Cerebellum (tissue), 4 donors: ENCODE measurements at places on chromosomes 4 and X. TPM values are rescaled to one million over a fixed set of nuclear protein-coding genes. Genes with fewer than 3 reads are reported as not detected.

- no peak for DNase-seq
These were observed 15.2 kb downstream of the SEPTIN11 start for GRCh38 chr4:76964769-76965168.

DNA sequence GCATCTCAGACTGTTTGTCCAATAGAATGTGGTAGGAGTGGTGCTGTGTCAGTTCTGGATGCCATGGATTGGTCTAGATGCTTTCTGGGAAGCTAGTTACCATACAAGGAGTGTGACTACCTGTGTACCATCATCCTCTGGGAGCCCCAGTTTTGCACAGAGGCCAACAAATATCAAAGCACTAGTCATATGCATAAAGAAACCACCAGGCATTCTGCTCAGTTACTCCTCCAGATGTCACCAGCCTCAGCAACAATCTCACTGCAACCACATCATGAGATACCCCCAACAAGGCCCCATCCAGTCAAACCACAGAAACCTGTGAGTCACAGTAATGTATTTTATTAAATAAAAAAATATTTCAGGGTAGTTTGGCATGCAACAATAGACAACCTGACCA is 435.8 kb upstream of the CPEB2 start:
- no peak for DNase-seq

- DNase-seq, result no peak
These were observed 10.1 kb upstream of the MPP1 start for GRCh38 chrX:154815274-154815818.

DNA sequence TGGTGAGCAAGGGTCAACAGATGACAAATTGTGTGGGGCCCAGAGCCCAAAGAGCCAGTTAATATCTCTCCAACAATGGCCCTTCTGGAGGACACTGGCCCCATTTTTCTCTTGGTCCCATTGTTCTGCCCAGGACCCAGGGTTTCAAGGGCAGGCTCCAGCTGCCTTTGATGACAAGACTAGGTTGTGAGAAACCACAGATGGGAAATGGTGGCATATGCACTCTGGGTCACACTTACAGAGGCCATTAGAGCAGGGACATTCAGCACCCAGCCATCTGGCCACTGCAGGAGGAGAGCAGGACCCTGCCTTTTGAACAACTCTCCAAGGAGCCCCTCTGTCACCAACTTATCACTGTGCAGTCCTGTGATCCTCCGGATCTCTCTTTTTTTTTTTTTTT is 49.7 kb upstream of the KIAA1210 start:
- no peak for DNase-seq

The DCAF4L1 gene
- total RNA-seq, result 0.18 TPM

The CT47B1 gene
- total RNA-seq, result not detected

DNA sequence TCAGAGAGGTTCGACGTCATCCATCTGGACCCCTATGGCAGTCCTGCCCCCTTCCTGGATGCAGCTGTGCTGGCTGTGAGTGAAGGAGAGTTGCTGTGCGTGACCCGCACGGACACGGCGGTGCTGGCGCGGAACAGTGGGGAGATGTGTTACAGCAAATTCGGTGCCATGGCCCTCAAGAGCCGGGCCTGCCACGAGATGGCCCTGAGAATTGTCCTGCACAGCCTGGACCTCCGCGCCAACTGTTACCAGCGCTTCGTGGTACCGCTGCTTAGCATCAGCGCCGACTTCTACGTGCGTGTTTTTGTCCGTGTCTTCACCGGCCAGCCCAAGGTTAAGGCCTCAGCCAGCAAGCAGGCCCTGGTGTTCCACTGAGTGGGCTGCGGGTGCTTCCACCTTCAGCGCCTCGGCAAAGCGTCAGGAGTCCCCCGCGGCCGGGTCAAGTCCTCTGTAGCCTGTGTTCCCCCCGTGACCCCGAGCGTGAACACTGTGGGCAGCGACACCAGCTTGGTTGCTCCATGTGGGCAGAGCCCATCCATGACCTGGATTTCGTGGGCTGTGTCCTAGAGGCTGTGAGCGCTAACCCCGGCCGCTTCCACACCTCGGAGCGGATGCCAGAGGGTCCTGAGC is 186.7 kb upstream of the SLITRK2 start:
- no peak for DNase-seq

DNA sequence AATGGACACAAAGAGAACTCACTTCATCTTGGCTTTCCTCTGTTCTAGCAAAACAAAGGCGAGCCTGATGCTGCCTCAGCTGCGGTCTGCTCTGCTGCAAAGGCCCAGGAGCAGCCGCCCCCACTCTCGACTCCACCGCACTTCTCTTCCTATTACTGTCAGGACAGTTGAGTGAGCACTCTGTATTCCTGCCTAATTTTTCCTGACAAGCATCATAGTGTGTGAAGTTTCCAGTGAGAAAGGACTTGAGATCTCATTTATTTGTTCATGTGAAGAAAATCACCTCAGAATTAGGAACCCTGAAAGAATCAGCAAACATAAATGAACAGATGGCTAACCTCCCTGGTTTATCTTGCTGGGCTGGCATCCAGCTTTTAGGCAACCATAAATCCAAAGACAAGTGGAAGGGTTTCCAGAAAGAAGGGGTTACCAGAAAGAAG is 15.6 kb downstream of the SCARB2 start:
- DNase-seq, result peak; percentile 65

GRCh38 chr4:168615294-168616065 is 118.6 kb downstream of the PALLD start:
- DNase-seq, result no peak

GRCh38 chr4:173821876-173822275 is 291.8 kb upstream of the HAND2 start:
- no peak for DNase-seq

The FHIP1A gene
- 1.9 TPM for total RNA-seq

GRCh38 chrX:46994096-46994495 is 81.9 kb downstream of the JADE3 start:
- no peak for DNase-seq

The VCX3B gene
- total RNA-seq, result not detected

GRCh38 chr4:137200322-137200721 is 332.0 kb downstream of the PCDH18 start:
- DNase-seq, result no peak

The CXorf51A gene
- not detected for total RNA-seq

The ETDA gene
- total RNA-seq, result not detected

The SHROOM2 gene
- 22.5 TPM for total RNA-seq

DNA sequence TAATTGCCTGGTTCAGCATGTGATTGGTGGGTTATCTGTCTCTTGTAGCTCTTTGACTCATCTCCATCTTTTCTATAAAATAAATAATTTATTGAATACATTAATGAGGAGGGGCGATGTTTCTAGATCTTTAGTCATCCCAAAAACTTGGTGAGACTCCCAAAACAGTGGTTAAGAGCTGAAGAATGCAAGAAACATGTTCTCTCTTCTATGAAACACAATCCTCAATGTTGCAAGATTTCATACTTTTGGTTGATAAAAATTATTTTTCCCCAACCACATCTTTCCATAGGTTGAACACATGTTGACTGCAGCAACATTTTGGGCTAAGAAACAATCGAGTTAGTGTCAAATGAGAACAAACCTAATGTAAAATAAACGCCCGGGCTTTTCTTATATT is 1.2 kb upstream of the TMEM47 start:
- no peak for DNase-seq

The RAB39B gene
- total RNA-seq, result 20.1 TPM

DNA sequence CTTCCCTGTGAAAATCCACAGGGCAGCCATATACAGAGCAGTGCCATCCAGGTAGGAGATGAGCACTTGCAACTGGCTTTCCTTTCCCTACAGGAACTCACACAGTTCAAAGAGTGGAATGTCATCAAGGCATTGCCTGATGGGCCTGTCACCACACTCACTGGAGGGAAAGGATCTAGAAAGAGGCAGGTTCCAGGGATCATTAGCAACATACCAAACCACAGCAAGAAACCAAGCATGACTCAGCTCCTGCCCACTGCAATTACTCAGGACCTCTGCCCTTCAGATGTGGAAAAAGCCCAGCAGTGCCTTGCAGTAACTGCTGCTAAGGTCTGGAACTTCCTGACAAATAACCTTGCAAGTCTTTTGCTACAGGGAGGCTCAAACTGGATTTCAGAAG is 101.2 kb downstream of the ZNF674 start:
- DNase-seq, result no peak

DNA sequence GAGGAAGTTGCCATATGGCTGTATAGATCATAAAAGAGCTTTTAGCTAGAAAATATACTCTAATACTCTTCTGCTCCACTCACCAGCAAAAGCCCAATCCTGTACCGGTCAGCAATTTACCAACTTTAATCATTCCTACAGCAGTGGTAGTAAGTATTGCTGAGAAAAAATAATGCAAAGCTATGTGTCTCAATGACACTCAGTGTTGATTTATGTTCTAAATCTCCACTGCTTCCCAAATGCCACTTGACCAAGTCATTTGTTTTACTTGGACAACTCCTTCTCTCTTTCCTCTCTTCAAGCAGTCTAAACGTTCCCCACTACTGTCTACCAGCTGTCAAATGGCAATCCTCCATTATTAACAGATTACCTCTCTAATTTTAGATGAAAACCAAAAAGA is 201.8 kb upstream of the GK2 start:
- DNase-seq, result no peak

The GATA1 gene
- total RNA-seq, result not detected

The ADH7 gene
- not detected for total RNA-seq

The USP26 gene
- total RNA-seq, result not detected

GRCh38 chr4:48596336-48596735 is 106.3 kb downstream of the ZAR1 start:
- no peak for DNase-seq

DNA sequence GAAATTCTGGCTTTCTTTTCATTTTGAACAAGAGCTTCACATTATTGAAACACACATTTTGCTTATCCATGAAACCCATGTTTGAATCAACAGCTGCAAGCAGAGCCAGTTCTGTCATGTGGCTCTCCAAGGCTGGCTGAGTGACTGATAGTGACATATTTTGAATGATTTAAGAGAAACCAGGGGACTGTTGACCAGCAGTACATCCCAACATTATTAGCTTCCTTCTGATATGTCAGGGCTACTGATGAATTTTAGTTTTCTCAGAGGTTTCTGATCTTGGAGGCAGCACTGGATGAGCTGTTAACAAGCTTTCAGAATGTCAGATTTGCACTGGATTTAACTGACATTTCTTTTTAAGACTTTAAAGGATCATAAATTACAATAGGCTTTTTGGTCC is 74.6 kb upstream of the GRXCR1 start:
- no peak for DNase-seq

DNA sequence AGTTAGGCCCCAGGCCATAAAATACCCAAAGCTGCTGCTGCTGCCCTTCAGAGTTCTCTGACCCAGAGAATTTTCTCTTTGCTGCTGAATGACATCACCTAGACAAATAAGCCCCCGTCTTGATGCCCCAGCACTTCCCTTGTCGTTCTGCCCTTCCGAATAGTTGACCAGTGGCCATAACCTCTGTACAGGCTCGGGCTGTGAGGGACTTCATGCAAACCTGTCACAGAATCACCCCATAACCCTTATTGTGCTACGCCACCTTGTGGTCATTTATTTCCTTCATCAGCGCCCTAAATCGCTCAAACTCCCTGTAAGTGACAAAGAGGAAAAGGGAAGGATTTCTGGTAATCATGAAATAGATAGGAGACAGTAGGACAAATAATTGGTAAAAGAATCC is 18.8 kb downstream of the SPACA5 start:
- peak; percentile 51 for DNase-seq

- no peak for DNase-seq
These were observed 49.6 kb downstream of the LAMP2 start for GRCh38 chrX:120419463-120419862.

- DNase-seq, result no peak
These were observed 50.3 kb downstream of the ARHGAP10 start for GRCh38 chr4:147782087-147782781.

DNA sequence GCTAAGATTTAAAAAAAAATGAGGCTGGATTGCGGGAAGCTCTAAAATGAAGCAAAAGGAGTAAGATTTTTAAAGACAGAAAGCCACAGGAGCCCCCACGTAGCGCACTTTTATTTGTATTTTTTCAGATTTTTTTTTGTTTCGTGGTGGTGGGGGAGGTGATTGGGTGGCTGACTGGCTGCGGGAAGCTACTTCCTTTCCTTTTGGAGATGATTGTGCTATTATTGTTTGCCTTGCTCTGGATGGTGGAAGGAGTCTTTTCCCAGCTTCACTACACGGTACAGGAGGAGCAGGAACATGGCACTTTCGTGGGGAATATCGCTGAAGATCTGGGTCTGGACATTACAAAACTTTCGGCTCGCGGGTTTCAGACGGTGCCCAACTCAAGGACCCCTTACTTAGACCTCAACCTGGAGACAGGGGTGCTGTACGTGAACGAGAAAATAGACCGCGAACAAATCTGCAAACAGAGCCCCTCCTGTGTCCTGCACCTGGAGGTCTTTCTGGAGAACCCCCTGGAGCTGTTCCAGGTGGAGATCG is 908 bp downstream of the PCDH10 start:
- DNase-seq, result no peak

The ZC4H2 gene
- total RNA-seq, result 14.1 TPM

GRCh38 chr4:53150631-53151488 is 215.0 kb downstream of the SCFD2 start:
- no peak for DNase-seq

DNA sequence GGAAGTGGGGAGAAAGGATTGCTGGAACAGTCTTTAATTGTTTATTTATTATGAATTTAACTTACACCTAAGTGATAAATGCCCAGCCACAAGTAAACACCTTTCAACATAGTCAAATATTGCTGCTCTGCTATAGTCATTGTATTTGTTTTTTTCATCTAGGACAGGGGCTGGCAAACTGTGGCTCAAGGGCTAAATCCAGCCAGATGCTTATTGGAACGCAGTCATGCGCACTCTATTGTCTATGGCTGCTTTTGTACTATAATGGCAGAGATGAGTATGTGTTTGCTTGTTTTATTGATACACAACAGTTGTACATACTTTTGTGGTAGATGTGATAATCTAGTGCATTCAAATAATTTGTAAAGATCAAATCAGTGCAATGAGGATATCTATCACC is 95.3 kb downstream of the ZAR1 start:
- DNase-seq, result no peak

The XK gene
- 4.1 TPM for total RNA-seq

- DNase-seq, result no peak
These were observed 115.3 kb upstream of the ZNF827 start for GRCh38 chr4:146053891-146054290.

- no peak for DNase-seq
These were observed 1095.2 kb upstream of the POU3F4 start for GRCh38 chrX:82412858-82413257.
